ENCODE measurements at places on chromosomes 16 and 17. TPM values are rescaled to one million over a fixed set of nuclear protein-coding genes. Genes with fewer than 3 reads are reported as not detected.

Gene KRTAP9-2
- total RNA-seq, result not detected

Gene RAB11FIP4
- total RNA-seq, result 2.7 TPM

Gene KCNH4
- not detected for total RNA-seq

Gene FBXW10B
- 2.2 TPM for total RNA-seq

Gene MYH1
- total RNA-seq, result not detected

Gene TEDC2
- 1.3 TPM for total RNA-seq

Gene PPM1E
- not detected for total RNA-seq

Gene POLR3K
- total RNA-seq, result 4.1 TPM

Gene GALK1
- total RNA-seq, result 57.5 TPM

Gene PHOSPHO1
- 0.21 TPM for total RNA-seq

Gene PYY
- not detected for total RNA-seq

Gene ZC3H7A
- total RNA-seq, result 59.2 TPM

Gene UMOD
- total RNA-seq, result not detected

Gene SEZ6L2
- total RNA-seq, result 0.84 TPM

Gene C17orf78
- total RNA-seq, result not detected

Gene AIPL1
- total RNA-seq, result not detected

Gene CCL4
- total RNA-seq, result 2.4 TPM

Gene DNAAF8
- total RNA-seq, result 0.21 TPM

Gene RAB37
- total RNA-seq, result 3.3 TPM

Gene JPH3
- 0.39 TPM for total RNA-seq

Gene ZG16
- total RNA-seq, result not detected

Gene SPATA32
- not detected for total RNA-seq

Gene TPSB2
- 35.8 TPM for total RNA-seq

Gene IRX3
- 2.5 TPM for total RNA-seq

Gene OTOP3
- total RNA-seq, result not detected

Gene NHERF1
- total RNA-seq, result 55.2 TPM

Gene MT1E
- 255 TPM for total RNA-seq

Gene RAD51C
- 14.1 TPM for total RNA-seq

Gene CTRB2
- 4.2 TPM for total RNA-seq

Gene KRTAP1-1
- not detected for total RNA-seq

Gene RANGRF
- total RNA-seq, result 23.2 TPM

Gene RBFOX1
- total RNA-seq, result 0.22 TPM

Gene ADGRG3
- 0.21 TPM for total RNA-seq

Gene KCNH6
- total RNA-seq, result not detected

Gene LPO
- not detected for total RNA-seq

Gene MYH2
- total RNA-seq, result not detected
